Panc1 (cell line): ENCODE measurements at places on chromosomes 13 and 19. TPM values are rescaled to one million over a fixed set of nuclear protein-coding genes. Genes with fewer than 3 reads are reported as not detected.

DNA sequence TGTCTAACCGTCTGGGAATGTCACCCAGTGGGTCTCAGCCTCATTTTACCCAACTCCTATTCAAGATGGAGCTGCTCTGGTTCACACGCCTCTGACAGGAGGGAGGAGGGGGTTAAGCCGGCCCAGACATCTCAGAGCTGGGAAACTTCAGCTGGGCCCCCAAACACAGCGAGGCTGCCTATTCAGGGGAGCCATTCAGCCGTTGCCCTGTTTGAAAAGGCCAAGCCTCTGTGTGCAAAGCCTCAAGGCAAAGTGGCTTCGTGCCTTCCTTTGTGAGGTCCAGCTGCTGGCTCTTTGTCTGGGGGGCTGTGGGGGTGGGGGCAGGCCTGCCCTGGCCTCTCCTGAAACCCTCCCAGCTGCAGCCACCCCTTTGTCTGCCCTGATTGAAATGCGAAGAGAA is 147.4 kb downstream of the PTPRS start:
- no peak for DNase-seq
- H3K4me1 ChIP-seq, result no peaks in the 10 kb centered on the region
- H3K36me3 ChIP-seq, result no peaks in the 10 kb centered on the region
- no peak overlapping the region for H3K4me3 ChIP-seq
- no peaks in the 10 kb centered on the region for H3K27me3 ChIP-seq

DNA sequence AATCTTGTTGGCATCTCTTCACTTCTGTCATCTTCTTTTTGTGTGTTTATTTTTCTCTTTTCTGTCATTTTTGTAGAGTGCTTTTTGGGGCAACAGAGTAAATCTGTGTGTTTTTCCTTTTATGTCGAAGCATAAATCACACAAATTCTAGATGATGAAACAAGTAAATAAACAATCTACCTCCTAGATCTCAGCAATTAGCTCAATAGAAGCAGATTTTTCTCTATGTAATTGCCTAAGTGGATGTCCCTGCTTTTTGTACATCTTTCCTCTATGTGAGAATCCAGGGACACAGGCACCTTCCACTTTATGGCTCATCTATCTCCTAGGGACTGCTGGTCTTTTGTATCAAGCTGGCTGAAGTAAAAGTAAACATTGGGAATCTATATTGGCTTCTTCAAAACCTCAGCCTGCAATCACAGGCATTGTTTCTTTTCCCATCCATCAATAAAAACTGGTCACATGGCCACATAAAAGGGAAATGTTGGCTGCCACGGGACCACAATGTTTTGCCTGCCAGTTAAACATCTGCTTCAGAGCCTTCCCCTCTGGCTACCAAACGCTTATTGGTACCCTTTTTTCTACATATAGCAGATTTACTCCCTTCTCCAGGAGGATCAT is 323.8 kb downstream of the LMO7 start:
- no peak for DNase-seq
- H3K36me3 ChIP-seq, result no peaks in the 10 kb centered on the region
- H3K27ac ChIP-seq, result no peak overlapping the region
- H3K4me3 ChIP-seq, result no peak overlapping the region
- H3K4me1 ChIP-seq, result no peaks in the 10 kb centered on the region

- H3K36me3 ChIP-seq, result no peaks in the 10 kb centered on the region
- no peak overlapping the region for H3K27ac ChIP-seq
- H3K27me3 ChIP-seq, result no peaks in the 10 kb centered on the region
- no peak overlapping the region for H3K4me3 ChIP-seq
- DNase-seq, result no peak
Measured at GRCh38 chr19:14952767-14953166, 11.5 kb downstream of the OR7C2 start.

GRCh38 chr19:15115762-15116615 is 8.8 kb downstream of the SYDE1 start:
- no peak for DNase-seq
- H3K27ac ChIP-seq, result no peak overlapping the region
- H3K36me3 ChIP-seq, result no peaks in the 10 kb centered on the region
- no peaks in the 10 kb centered on the region for H3K4me1 ChIP-seq

- H3K36me3 ChIP-seq, result no peaks in the 10 kb centered on the region
- no peaks in the 10 kb centered on the region for H3K4me1 ChIP-seq
- H3K4me3 ChIP-seq, result no peak overlapping the region
- no peak overlapping the region for H3K27ac ChIP-seq
- no peaks in the 10 kb centered on the region for H3K27me3 ChIP-seq
- no peak for DNase-seq
Measured at GRCh38 chr19:56504581-56504980, 3.1 kb upstream of the ZNF471 start.

GRCh38 chr13:75102001-75102716 is 379.8 kb downstream of the TBC1D4 start:
- H3K27me3 ChIP-seq, result no peaks in the 10 kb centered on the region
- H3K4me1 ChIP-seq, result no peaks in the 10 kb centered on the region
- no peak overlapping the region for H3K27ac ChIP-seq
- H3K4me3 ChIP-seq, result no peak overlapping the region
- DNase-seq, result no peak

DNA sequence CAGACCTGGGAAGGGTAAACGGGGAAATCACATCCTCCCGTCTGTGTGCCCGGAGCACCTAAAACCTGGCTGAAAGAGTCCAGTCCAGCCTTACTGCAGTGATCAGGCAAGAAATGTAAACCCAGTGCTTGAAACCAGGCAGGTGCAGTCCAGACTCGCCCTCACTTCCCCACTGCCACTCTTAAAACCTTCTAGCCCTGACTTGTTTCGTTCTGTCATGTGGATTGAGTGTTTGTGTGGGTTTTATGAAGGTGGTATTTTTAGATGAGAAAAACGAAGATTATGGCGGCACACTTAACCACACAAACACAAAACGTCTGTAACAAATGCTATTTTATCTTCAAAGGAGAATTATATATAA is 839 bp upstream of the CKAP2 start:
- H3K4me1 ChIP-seq, result peaks cover 21% of the 10 kb centered on the region; the same call in 1 of the 2 replicates
- H3K4me3 ChIP-seq, result peak overlapping the region; percentile 90
- H3K27me3 ChIP-seq, result no peaks in the 10 kb centered on the region
- DNase-seq, result no peak
- peaks cover 15% of the 10 kb centered on the region for H3K36me3 ChIP-seq
- peak overlapping the region; percentile 93 for H3K27ac ChIP-seq

The ZNF146 gene
- 121 TPM for total RNA-seq

The MAP3K10 gene
- total RNA-seq, result 255 TPM
